ENCODE measurements at places on chromosomes 7 and 10. TPM values are rescaled to one million over a fixed set of nuclear protein-coding genes. Genes with fewer than 3 reads are reported as not detected.
A peak's percentile ranks its signal among the peaks of the same experiment; 100 is the strongest.

DNA sequence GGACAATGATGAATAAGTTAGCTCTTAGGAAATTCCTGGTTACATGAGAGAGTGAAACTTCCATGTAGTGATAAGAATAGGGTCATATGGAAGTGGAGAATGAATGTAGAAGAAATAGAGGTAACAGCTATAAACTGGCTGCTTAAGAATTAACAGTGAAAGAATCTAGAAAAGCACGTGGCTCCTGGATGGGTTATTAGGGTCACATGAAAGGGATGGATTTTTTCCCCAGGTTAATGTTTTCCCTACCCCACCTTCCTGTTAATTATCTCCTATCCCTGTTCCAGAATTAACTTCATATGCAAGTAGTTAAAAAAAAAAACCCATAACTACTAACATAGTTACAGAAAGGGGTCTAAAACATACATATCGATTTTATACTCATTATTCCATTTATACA is 58.0 kb downstream of the ANKIB1 start:
- no peak for DNase-seq

DNA sequence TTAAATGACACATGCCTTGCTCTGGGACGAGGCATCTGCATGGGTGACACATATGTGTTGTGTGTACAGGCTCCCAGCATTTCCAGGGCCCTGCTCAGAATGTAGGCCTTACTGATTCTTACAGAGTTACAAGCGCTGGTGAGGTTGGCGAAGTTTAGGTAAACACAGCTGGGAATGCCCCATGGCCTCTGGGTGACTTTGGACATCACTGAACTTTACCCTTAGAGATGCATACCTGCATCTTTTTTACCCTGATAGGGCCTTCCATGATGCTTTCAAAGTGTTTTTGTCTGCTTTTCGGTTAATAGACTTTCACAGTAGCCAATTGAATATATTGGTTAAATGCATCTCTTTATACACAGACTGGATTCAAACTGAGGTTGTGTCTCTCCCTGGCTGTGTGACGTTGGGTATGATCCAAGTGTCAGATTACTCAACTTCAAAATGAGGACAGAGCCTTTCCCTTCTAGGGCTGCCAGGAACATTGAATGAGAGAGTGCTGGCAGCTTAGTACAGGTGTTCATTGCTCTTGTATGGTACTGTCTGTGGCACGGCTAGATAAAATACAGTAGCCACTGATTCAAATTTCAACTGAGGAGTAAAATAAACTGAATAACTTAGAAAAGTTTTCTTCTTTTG is 29.5 kb downstream of the EGFR start:
- DNase-seq: peak; percentile 43

Gene VWC2
- total RNA-seq: 0.14 TPM

Gene KIF11
- total RNA-seq: 1.7 TPM

DNA sequence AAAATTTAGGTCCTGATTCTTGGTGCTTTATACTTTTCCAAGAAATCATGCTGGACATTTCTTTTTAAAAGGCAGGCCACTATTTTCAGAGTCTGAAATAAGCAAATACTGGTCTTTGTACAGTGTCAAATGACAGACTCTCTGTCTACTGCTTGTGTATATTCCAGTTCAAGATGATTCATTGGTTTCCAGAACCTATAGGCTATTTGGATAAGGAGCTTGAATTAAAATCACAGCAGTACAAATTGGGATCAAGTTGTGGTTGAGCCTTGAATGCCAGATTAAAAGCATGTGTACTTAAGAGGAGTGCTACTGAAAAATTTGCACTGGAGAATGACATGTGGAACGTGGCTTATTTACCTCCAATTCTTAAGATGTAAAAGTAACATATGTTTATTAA is 10.7 kb downstream of the KMT2E start:
- DNase-seq: no peak

Gene SPRN
- total RNA-seq: not detected

- no peak for DNase-seq
Observed at GRCh38 chr7:31864646-31865045, 177.6 kb downstream of the PPP1R17 start.

Gene IL2RA
- 3.7 TPM for total RNA-seq

- peak; percentile 29 for DNase-seq
Observed at GRCh38 chr7:143379611-143380259, 1.4 kb upstream of the ZYX start.

DNA sequence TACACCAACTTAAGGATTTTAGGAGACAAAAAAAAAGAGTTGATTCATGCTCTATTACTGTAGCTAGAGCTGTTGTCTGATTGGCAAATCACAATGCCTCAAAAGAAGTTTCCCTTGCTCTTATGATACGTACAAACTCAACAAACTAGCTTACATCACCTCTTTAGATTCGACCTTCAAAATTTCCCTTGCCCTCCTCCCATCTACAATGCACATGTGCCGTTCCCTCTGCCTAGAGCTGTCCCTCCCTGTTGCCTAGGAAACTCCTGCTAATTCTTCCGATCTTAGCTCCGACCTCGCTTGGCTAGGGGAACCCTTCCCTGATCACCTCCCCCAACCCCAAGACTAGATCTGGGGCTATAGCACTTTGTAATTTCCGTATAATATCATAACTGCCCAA is 55.4 kb downstream of the MAP3K8 start:
- DNase-seq: no peak

- DNase-seq: peak; percentile 31
Observed at GRCh38 chr7:7641129-7641663, 644 bp downstream of the UMAD1 start.

Gene XRCC2
- 2.5 TPM for total RNA-seq

DNA sequence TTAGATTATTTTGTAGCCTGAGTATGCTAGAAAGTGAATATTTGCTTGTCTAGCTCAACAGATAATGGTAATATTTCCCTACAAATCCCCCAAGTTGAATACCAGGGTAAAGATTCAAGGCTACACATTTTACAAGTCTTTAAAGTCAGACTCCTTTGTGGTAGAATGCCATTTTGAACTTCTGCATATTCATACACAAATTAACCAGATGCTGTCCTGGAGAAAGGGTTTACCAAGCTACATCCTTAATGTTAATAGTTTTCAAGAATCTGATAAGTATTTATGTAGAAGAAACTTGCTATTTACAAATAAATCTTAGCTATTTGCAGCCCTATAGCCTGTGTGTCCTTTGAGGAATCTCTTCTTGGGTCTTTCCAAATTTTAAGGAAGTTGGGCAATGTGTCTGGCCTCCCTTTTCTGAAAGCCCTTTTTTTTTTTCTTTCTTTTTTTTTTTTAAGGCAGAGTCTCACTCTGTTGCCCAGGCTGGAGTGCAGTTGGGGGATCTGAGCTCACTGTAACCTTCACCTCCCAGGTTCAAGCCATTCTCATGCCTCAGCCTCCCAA is 82.6 kb downstream of the CPEB3 start:
- DNase-seq: no peak

Gene AQP1
- 89.6 TPM for total RNA-seq

Gene NXPH1
- total RNA-seq: not detected

DNA sequence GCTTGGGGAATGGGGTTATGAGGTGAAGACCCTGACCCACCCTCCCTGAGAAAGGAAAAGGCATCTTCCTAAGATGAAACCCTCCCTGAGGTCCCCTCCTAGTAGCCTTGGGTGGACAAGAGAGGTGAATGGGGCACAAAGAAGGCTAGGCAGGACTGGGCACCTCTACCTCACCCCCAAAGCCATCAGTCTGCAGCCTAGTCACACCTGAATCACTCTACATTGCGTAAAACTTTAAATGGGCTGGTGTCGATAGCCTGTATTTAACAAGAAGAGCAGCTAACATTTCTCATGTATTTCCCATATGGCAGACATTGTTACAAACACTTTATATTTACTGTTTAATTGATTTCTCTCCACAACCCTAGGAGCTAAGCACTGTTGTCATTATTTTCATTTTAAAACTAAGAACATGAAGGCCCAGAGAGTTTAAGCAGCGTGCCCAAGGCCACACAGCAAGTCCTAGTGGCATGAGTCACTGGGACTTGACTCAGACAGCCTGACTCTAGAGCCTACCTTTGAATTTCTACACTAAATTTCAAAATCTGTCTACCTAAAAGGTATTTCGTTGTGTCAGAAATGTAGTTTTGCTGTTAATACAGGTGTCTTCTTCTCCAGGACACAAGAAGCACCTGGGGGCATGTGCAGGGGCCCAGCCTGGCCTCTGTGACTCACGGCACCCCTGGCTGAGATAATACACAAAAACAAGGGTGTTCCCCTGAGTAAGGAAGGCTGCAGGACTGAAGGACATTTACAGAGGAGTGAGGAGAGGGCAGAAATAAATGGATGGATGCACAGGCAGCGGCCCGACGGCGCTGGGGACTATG is 3.4 kb downstream of the AOC1 start:
- no peak for DNase-seq

Gene CCZ1B
- 65.2 TPM for total RNA-seq

Gene NPFFR1
- total RNA-seq: 0.10 TPM

GRCh38 chr7:151342102-151342646 is 562 bp downstream of the NUB1 start:
- no peak for DNase-seq

DNA sequence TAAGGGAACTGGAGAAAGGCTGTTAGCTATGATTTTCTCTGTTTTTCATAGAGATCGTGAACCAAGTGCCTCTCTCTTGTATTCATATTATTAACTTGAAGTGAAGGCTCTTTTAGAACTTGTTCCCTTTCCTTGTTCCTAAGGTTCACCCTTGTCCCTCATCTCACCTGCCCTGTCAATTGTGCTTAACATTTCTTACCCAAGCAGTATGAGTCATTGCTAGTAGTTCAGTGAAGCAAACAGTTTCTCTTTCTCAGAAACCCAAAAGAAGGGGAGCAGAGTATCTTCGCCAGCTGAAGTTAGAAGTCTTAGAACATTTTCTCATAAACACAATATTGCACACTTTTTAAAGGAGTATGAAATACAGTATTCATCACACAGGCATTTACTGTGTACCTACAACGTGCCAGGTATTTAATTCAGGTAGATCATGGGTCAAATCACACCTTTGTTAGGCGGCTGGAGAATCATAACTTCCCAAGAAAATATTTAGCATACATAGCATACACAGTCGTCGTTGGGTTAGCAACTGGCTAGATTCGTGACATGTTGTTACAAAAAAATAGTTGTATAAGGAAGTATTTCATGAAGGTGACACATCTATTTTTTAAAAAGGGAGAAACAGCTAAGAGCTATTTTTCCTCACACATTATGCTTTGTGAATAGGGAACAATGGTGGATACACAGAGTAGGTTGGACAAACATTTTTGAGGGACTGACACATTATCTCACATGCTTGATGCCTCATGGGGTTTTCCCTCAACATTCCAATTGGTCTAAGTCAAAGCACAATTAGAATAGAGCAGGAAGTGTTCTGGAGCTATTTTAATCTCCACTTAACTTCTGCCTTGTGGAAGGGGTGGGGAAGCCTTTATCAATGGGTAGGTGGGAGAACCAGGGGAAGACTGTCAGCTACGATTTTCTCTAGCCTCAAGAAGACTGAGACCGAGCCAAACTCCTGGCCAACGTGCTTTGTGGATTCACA is 13.2 kb downstream of the HDAC9 start:
- DNase-seq: peak; percentile 27

Gene ACTR3C
- total RNA-seq: 30.2 TPM

GRCh38 chr10:13099144-13099665 is 758 bp upstream of the OPTN start:
- DNase-seq: peak; percentile 55

DNA sequence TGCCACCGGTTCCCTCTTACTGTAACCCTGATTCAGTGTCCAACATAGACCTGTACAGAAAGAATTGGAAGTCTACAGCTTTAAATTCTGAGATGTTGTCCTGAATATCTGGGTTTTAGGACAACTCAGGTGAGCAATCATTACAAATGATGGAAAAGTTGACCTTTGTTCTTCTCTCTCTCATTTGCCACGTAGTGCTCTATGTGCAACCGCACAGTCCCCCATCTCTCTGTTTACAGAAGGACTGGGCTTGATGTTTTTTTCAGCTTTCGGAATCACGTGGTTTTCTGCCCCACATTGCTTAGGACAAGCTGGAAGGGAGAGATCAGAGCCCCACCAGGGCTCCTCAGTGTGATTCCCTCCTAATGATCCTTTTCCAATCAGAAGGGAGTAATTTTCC is 22.2 kb downstream of the NEUROD6 start:
- no peak for DNase-seq

Gene VGF
- total RNA-seq: 0.38 TPM

GRCh38 chr7:99579956-99580777 is 17.9 kb upstream of the TMEM225B start:
- no peak for DNase-seq

DNA sequence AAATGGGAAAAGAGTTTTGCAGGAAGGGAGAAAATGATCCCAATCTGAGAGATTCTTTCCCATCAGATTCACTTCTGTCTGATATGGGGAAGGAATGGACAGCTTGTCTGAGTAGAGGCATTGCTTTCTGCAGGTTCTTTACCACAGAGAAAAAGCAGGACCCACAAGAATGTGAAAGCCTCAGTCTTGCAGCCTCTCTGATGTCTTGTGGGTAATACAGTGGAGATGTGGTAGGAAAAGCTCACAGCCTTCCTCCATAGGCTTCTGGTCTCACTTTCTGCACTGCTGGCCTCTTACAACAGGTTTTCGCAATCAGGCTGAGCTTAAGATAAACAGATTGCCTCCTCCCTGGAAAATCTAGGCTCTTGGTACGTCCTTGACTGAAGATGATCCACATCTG is 551 bp downstream of the IFIT1 start:
- DNase-seq: peak; percentile 26

GRCh38 chr10:6014241-6014761 is 37.0 kb upstream of the IL15RA start:
- DNase-seq: no peak

Gene CAMK2G
- total RNA-seq: 141 TPM

GRCh38 chr7:69827558-69827957 is 229.3 kb downstream of the AUTS2 start:
- DNase-seq: no peak

DNA sequence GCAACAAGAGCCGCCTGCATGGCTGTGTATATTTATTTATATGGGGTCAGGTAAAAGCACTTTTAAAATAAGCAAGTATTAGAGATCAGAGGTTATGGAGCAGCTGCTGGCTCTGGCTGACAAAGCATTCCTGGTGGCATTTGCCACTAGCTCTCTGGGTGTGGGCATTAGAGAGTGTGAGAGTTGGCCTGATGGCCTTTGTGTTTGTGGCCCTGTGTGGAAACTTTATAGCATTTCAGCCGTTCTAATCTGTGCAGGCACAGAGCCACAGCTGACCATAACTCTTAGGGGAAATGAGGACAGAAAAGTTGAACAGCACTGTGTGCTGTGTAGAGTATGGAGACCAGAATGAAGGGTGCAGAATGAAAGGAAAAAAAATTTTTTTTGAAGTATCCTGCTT is 118.9 kb downstream of the AUTS2 start:
- no peak for DNase-seq

DNA sequence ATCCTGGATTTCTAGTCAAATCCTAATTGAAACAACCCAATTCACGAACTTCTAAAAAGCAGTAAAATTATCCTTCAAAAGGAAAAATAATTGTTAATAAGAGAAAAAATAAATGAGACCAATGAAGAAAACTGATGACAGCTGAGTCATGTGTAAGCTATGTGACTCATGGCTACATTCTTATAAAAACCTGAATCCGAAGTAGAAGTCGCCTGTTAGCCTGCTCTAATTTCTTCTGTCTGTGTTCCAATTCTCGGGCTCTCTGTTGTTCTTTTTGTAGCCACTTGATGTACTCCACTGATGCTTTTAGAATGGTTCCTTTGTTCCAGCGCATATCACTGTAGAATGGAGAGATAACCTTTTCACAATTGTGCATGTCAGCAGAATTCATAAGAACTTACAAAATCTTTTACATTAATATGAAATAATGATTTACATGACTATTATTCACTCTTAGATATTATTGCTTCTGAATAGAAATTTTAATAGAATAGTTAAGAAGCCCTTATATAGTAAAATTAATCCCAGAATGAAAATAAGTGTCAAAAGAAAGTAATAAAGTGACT is 88.8 kb downstream of the TFEC start:
- no peak for DNase-seq

- DNase-seq: no peak
Observed at GRCh38 chr10:43570971-43571370, 3.4 kb downstream of the ZNF239 start.
